CD4-positive, alpha-beta T cell treated with Interleukin-15 for 4 hours (primary cell): ENCODE measurements at places on chromosomes 16 and 17.

DNA sequence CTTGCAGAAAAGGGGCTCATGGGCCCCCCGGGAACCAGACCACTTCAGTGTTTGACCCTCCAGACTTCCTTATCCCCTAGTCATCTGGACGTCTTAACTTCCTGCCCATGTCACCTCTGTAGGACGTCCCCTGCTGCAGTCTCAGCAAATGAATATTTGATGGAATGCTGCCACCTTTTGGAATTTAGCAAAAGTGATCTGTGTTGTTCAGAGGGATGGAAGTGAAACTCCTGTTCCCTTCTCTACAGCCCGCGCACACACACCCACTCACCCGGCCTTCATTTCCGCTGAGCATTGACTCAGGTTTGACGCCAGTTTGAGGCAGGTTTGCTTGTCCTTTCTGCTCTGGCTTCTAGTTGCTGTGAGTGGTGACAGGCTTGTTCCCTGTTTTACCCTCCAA, 507.2 kb upstream of the EEF2KMT start:
- no peak for DNase-seq

DNA sequence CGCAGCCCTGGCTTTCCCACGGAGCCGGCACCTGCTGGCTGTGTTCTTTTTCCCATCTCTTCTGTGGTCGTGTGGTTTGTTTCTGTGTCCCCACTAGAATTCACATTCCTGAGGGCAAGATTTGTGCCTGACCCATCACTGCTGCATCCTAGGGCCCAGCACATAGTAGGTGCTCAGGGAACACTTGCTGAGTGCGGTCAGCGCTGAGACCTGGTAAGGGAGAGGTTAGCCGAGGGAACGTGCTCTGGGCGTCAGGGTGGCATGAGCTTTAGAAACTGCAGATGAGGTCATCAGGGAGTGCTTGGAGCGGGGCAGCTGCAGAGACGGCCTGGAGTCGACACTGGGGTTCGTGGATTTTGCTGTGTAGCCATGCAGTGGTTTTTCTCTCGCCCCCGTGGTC, 5.9 kb downstream of the DEF8 start:
- DNase-seq: no peak

- DNase-seq: peak; percentile 35
These were observed 3.8 kb downstream of the MARF1 start for GRCh38 chr16:15639061-15639568.

DNA sequence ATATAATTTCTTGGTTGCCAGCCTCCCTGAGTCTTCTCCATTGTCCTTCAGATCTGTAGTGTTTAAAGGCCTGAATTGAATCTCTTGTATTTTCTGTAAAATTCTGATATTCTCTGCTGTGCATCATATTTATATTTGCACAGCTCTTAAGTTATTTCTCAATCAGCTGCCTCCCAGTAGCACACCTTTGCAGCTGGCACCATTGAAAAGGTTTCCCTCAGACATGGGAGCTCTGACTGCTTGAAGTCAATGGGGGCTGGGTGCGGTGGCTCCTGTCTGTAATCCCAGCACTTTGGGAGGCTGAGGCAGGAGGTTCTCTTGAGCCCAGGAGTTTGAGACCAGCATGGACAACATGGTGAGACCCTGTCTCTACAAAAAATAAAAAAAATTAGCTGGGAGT, 40.4 kb downstream of the PITPNC1 start:
- no peak for DNase-seq

DNA sequence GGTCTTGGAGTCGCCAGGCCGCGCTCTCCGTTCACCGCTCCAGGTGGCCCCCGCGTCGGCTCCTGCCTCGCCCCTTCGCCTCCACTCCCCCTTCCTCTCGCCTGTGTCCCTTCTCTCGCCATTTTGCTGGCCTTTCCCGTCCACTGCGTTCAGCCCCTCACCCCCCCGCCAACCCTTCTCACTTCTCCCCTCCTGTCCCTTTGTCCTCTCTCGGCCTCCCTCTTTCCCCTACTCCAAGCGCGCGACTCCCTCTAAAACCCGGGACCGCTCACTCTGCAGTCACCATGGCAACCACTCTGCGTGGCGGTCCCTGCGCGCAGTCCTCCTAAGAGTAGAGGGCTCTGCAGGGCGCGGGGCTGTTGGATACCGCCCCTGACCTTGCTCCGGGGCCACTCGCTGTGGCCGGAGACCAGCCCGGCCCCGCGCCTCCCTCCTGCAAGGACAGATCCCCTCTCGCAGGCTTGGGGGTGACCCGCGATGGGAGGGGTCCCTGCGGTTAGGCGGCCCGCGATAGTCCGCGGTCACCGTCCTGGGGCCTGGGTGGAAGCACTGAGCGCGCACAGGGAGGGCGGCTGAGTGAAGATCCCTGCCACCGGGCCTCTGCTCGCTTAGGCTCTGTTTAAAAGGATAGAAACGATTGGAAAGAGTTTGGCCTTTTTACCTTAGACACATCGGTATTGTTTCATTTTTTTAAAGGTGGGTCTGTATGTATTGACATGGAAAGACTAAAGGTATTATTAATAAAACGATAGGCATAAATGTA, 454 bp downstream of the CCDC40 start:
- DNase-seq: peak; percentile 22

GRCh38 chr17:1494736-1495253, 2.3 kb upstream of the MYO1C start:
- no peak for DNase-seq

DNA sequence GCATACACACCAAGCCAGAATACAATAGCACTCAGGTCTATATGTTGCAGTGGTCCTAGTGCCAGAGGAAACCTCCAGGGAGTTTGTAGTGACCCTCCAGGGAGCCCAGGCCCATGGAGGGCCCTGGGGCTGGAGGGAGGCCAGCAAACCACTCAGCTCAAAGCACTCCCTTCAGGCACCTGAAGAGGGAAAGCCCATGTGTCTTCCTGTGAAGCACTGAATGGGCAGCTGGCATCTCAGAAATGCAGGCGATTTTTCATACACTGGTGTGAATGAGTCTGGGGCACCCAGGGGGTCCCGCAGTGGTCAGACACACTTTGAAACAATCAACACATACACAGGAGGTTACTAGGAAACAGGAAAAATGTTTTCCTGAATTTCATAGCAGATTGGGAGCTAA, 12.8 kb downstream of the TBC1D26 start:
- DNase-seq: no peak

- DNase-seq: no peak
These were observed 31.8 kb downstream of the HASPIN start for GRCh38 chr17:3755335-3756030.

DNA sequence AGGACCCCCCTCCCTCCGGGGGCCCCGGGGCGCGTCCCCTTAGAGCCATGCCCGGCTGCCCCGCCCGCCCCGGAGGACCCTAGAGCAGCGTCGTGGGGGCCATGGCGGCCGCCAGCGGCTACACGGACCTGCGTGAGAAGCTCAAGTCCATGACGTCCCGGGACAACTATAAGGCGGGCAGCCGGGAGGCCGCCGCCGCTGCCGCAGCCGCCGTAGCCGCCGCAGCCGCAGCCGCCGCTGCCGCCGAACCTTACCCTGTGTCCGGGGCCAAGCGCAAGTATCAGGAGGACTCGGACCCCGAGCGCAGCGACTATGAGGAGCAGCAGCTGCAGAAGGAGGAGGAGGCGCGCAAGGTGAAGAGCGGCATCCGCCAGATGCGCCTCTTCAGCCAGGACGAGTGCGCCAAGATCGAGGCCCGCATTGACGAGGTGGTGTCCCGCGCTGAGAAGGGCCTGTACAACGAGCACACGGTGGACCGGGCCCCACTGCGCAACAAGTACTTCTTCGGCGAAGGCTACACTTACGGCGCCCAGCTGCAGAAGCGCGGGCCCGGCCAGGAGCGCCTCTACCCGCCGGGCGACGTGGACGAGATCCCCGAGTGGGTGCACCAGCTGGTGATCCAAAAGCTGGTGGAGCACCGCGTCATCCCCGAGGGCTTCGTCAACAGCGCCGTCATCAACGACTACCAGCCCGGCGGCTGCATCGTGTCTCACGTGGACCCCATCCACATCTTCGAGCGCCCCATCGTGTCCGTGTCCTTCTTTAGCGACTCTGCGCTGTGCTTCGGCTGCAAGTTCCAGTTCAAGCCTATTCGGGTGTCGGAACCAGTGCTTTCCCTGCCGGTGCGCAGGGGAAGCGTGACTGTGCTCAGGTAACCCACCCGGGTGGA, 759 bp downstream of the ALKBH5 start:
- DNase-seq: peak; percentile 64

DNA sequence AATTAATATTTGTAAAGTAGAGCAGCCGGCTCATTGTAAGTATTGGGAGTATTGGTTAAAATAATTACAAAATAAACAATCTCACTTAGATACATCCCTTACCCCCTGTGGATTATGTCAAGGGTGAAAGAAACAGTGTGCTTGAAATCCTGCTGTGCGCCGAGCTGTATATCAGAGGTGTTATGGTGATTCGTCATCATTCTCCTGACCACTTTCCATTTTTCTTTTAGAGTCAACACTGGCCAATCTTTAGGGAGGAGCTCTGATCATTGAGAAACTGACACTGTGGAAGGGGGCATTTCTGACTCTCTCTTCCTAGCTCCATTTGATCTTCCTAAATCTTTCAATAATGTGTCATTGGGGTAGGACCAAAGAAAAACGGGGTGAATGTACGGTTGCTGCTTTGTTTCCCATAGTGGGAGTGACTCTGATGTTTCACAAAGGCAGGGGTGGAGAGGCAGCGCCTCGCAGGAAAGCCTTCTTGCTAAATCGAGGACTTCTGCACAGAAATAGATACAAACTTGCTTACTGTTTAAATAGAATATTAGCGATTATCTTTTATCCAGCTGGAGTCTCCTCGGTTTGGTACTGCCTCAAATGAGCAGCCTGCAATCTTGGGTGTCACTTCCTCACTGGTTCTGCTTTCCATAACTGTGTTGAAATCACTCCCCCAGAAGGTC, 123.4 kb downstream of the PRKCB start:
- DNase-seq: no peak

DNA sequence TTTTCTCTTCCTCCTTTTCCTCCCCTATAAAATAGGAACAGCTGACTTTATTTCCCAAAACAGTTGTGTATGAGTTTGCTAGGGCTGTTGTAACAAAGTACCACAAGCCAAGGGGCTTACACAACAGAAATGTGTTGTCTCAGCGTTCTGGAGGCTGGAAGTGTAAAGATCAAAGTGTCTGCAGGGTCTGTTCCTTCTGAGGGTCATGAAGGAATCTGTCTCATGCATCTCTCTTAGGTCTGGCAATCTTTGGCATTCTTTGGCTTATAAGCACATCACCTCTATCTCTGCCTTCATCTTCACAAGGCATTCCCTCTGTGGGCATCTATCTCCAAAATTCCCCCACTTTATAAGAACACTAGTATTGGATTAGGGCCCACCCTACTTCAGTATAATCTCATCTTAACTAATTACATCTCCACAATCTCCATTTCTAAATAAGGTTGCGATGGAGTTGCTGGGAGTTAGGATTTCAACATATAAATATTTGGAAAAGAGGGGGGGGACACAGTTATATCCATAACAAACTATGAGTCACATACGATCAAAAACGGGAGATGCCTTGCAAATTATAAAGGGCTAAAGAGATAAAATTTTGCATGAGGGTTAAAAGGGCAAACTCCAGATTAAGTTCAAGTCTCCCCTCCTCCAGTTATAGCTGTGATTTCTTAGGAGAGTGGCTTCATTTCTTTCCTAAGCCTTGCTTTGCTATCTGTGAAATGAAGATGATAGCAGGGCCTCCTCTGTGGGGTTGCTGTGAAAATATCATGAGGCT, 109.7 kb downstream of the VAT1L start:
- no peak for DNase-seq

DNA sequence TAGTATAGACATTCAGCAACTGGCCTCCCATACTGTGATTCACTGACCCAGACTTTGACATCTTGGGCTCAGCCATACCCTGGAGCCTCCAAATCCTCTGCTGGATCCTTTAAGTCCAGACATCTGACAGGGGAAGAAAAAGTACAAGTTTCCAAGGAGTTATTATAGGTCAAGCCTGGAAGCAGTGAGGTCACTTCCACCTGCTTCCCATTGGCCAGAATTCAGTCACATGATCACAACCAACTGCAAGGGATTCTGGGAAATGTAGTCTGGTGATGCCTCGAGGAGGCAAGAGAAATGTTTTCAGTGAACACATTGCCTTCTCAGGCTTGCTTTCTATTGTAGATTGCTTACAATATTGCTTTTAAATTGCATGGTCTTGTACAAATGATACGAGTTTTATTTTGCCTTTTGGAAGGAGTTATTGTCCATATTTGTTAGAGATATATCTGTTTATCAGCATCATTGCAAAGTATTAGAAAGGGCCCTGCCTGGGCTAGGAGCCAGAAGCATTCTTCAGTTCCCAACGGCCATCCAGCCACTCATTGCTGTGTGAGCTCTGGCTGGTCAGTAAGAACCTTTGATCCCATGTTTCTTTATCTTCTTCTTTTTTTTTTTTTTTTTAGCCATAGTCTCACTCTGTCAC, 696.9 kb downstream of the WWOX start:
- DNase-seq: peak; percentile 39

DNA sequence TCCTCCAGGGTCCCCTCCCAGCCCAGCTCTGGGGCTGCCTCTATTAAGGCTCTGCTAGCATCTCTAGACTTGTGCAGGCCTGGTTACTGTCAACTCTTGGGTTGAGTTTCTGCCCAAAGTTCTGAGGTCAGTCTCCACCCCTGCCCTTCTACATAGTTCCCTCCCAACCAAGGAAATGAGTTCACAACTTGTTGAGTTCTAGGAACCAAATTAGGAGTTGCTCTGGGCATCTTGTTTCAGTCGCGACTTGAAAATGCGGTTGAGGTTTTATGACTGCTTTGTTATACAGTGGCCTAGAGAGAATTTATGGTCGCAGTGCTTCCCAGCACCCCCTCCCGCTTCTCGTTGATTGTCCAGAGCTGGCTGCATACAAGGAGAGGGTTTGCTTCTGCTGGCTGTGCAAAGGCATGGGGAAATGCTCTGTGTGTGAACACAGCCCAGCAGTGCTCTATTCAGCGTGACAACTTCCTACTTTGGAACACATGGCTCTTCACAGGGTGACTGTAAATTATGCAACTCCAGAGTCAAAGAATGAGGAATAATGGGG, 20.2 kb downstream of the GNAO1 start:
- no peak for DNase-seq

GRCh38 chr16:2243031-2243528, 6.8 kb downstream of the DNASE1L2 start:
- DNase-seq: no peak

DNA sequence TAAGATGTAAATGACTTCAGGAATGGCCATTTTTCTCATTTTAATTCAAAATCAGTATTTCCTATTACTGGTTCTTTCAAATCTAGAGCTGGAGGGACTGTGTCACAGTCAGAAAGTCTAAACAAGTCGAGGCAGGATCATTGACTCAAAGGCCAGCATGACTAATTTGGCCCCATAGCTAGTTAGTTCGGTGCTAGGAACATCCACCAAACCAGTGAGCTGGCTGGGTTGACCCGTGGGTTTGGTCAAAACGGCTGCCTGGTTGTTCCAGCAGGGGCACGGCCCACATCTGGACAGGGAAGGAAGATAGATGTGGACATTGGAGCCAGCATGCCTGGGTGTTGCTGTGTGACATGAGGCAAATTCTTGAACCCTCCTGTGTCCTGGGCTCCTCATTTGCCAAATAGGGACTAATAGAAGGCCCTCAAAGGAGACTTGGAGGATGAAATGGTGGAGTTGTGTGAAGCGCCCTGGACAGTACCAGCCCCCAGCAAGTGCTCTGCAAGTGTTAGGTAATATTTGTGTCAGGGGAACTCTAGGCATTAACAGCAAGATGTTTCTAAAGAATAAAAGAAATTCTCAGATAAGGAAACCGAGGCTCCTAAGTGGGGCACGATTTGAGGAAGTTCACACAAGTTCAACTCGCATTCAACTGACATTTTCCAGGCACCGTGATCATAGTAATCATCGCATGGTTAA, 46.2 kb downstream of the MEOX1 start:
- DNase-seq: no peak

- no peak for DNase-seq
These were observed 1.6 kb upstream of the TBKBP1 start for GRCh38 chr17:47692137-47692894.
